ENCODE measurements at places on chromosomes 7 and 10.

GRCh38 chr10:48478980-48479811 lies 125.7 kb downstream of the ARHGAP22 start:
- no peak for DNase-seq

- peak; percentile 62 for DNase-seq
Measured at GRCh38 chr10:31036209-31036608, 4.5 kb upstream of the ZNF438 start.

GRCh38 chr7:132743974-132744373 lies 167.7 kb upstream of the PLXNA4 start:
- DNase-seq, result no peak

DNA sequence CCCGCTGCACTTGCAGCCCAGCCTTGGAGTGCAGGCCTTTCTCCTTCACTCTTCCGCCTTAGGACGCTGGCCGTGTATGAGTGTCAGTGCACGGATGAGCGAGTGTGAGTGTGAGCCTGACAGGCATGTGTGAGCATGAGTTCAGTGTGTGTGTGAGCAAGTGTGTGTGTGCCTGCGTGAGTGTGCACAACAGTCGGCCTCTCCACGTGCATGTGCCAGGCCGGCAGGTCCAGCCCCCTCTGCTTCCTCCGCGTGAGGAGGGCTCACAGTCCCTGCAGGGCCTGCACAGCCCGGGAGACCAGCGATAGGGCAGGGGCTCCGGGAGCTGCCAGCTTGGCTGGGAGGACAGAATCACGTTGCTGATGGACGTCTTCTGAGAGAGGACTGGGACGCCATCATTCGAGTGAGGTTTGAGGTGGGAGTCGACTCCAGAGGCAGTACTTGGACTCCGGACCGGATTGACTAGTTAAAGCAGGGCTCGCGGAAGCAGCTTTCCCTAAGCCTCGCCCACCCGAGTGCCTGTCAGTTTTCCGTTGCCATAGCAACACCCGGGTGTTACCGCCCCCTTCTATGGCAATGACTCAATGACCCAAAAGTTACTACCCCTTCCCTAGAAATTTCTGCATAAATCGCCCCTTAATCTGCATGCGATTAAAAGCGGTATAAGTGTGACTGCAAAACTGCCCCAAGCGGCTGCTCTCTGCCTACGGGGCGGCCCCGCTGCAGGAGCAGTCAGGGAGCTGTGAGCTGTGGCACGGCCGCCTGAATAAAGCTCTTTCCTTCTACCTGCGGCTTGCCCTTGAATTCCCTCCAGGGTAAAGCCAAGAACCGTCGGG lies 19.6 kb upstream of the CFAP46 start:
- peak; percentile 96 for DNase-seq

DNA sequence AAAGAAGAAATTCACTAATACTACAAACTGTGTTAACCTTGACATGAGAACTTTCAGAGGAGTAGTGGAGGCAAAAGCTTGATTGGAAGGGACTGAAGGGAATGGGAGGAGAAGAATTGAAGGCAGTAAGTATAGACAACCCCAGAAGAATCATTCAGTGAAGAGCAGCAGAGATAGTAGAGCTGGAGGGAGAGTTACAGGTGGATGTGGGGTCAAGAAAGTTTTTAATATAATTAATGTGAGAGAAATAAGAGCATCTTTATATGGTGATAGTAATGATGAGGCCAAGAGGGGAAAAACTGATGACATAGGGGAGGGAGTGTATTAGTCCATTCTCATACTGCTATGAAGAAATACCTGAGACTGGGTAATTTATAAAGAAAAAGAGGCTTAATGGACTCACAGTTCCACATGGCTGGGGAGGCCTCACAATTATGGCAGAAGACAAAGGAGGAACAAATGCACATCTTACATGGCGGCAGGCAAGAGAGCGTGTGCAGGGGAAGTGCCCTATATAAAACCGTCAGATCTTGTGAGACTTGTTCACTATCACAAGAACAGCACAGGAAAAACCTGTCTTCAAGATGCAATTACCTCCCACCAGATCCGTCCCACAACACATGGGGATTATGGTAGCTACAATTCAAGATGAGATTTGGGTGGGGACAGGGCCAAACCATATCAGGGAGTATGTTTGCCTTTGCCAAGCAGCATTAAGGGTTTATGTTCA lies 88.3 kb upstream of the PIK3CG start:
- no peak for DNase-seq

DNA sequence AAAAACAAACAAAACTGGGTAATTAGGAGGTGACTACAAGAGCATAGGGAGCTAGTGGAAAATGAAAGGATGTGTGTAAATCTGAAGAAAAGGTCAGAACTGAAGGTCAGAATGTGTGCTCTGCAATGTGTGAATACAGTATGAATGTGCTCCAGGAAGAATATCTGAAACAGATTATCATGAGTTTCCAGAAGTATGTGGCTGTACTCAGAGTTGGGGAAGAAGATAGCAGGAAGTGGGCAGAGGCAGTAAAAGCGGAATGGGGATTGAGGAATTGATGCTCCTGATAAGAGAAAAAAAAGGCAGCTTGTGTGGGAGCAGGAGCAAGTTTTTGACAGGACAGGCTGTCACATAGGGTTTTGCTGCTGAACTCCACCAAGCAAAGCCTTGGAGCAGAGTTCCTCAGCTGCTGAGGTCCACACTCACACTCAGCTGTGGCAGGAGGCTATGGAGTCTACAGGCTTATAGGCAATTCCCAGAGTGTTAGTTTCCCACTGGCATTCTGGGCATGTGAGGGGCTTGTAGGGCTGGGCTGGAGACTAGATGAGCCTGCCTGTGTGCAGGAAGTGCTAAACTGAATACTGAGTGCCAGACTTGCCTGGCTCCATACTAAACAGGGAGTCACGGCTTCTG lies 22.9 kb downstream of the H2AZ2 start:
- no peak for DNase-seq

DNA sequence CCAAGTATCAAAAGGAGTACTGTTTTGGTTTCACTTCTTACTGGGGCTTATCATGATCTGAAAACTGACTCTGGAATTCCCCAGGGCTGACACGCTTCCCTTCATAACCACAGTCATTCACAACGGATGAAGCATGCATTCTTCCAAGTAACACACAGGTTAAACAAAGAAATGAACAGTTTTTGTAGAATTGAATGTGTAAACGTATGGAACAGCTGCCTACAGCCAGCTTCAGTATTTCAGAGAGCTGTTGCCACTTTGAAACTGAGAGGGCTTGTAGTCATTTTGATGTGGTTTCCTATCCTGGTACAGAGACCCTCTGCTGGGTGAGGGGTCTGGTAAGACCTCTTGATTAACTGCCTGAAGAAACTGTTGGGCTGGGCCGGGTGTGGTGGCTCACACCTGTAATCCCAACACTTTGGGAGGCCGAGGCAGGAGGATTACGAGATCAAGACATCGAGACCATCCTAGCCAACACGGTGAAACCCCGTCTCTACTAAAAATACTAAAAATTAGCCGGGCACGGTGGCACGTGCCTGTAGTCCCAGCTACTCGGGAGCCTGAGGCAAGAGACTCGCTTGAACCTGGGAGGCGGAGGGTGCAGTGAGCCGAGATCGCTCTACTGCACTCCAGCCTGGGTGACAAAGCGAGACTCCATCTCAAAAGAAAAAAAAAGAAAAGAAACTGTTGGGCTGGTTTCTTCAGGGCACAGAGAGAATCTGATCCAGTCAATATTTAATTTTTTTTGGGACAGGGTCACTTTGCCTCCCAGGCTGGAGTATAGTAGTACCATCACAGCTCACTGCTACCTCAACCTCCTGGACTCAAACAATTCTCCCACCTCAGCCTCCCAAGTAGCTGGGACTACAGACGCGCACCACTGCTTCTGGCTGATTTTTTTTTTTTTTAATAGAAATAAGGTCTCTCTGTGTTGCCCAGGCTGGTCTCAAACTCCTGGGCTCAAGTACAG lies 4.7 kb downstream of the NFE2L3 start:
- DNase-seq, result no peak

- no peak for DNase-seq
Measured at GRCh38 chr7:147556317-147556716, 1034.2 kb upstream of the C7orf33 start.

DNA sequence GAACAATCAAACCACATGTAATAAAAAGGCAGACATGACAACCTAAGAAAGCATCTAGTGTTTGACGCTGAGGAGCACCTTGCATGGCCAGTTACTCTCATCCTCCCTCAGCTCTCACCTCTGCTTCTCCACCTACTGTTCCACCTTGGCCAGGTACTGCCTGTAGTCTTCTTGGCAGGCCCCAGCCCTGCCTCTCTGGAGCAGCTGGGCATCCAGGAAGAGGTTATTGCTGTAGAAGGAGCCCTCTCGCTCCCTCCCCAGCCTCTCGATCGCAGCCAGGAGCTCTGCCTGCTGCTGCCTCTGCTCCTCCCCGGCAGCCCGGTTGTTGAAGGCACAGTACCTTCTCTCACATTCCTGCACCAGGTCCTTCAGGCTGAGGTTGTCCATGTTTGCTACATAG lies 9.7 kb downstream of the GIMAP5 start:
- DNase-seq, result no peak

GRCh38 chr7:131726031-131726430 lies 169.6 kb upstream of the PODXL start:
- DNase-seq, result no peak

DNA sequence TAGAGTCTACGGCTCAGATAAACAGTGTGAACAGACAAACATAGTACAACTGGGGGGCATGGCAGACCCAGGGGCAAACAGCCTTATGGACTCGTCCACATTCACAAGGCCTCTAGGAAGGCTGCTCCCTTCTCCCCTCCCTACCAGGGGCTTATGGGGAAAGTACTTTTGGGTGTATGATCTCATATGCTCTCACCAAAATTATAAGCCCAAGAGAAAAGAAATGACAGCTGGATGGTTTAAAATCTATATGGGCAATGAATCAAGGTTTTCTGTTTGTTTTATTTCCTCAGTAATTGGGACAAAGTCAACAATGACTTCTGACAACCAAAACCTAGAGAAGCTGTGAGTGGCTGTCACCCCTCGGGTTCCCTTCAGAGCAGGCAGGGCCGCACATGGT lies 144.4 kb downstream of the PKD1L1 start:
- DNase-seq, result no peak

- no peak for DNase-seq
Measured at GRCh38 chr7:20958572-20958971, 171.9 kb upstream of the SP8 start.

DNA sequence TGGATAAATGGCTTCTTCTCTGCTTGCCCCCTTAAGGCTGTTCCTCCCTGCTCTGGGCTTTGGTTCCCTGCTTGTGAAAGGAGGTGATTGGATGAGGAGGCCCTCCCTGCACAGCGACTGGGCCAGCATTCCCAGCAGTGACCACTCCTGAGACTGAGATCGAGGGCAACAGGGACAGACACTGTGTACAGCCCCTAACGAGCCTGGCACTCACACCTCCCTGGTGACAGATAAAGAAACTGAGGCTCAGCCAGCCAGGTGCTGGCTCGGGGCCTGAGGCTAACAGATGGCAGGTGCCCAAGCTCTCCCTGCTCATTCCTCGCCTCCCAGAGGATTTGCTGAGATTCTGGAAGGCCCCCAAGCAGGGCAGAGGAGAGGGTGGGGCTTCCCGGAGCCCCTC lies 12.0 kb upstream of the AQP1 start:
- DNase-seq, result no peak

- no peak for DNase-seq
Measured at GRCh38 chr7:36984041-36984521, 259.8 kb upstream of the AOAH start.

DNA sequence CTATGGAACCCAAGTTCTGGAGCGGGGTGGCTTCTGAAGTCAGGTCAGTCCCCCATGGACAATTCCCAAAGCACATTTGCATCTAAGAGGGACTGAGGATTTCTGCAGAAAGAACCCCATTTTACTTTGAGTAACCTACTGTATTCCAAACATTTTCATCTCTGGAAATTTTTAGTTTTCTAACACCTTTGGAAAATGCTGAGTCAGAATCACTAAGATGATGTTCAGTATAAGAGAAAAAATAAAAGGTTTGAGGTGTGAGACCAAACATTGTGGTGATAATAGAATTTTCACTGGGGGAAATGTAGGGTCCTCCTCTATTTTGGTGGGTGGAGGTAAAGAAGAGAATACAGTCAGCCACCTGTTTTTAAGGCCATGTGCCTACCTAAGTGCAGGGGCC lies 227.1 kb downstream of the LRMDA start:
- DNase-seq, result no peak

DNA sequence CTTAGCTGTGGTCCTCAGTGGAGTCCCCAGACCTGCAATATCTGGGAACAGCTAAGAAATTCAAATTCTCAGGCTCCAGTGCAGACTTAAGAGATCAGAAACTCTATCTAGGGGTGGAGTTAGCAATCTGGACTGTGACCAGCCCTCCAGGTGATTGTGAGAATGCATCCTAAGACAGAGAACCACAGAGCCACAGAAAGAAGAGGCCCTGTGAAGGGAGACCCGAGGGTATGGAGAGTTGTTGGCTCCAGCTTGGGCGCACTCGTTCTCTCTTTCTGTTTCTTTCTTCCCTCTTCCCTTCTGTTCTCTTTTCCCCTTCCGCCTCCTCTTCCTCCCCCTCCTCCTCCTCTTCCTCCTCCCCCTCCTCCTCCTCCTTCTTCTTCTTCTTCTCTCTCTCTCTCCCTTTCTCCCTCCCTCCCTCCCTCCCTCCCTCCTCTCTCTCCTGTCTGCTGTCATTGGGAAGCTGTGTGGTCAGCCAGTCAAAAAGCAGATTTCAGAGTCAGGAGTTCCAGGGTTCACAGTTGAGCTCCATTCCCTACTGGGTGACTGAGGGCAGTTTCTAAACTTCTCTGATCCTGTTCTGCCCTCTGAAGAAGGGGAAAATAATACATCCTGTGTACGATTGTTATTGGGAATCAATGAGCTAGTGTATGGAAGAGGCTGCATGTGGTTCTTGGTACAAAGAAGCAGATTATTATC lies 62.1 kb upstream of the STEAP1B start:
- DNase-seq, result no peak

All from H7 (cell line).